ENCODE measurements at places on chromosomes 13 and 19.

GRCh38 chr13:112916296-112916695, 52.7 kb upstream of the MCF2L start:
- DNase-seq, result no peak

DNA sequence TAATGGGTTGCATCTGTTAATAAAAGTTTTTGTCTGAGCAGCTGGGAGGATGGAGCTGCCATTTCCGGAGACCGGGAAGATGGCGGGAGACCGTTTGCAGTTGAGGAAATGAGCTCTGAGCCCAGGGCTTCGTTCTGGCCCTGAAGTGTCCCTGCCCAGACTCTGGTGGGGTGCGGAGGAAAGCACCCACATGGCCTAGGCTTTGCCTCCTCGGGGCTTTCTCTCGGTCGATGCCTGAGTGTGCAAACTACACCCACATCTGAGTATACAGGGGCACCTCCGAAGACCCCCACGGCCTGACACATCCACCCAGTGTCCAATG, 15.6 kb upstream of the NANOS3 start:
- no peak for DNase-seq

GRCh38 chr19:2217591-2217990, 18.5 kb downstream of the PLEKHJ1 start:
- DNase-seq, result no peak

GRCh38 chr13:36907821-36908220, 12.2 kb downstream of the SMAD9 start:
- no peak for DNase-seq

GRCh38 chr13:30872276-30872594, 33.8 kb upstream of the MEDAG start:
- no peak for DNase-seq

DNA sequence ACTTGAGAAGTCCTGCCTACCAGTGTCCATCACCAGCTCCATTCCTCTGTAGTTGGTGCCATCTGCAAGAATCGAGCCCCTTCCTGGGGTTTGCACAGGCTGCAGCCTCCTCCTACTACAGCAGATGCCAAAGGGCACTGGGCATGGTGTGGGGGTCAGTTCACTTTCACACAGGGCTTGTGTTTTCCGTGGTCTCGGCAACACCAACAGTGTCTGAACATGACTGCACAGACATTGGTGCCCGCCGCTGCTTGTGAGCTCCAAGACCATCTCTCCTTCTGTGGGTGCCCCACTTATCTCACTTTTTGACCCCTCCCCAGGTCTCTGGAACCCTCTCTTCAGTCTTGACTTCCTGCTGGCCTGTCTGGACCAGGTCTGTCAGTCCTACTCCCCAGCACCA, 15.2 kb downstream of the ZNF446 start:
- no peak for DNase-seq

- DNase-seq, result no peak
These were observed 26.0 kb downstream of the AP1M1 start for GRCh38 chr19:16223746-16224145.

DNA sequence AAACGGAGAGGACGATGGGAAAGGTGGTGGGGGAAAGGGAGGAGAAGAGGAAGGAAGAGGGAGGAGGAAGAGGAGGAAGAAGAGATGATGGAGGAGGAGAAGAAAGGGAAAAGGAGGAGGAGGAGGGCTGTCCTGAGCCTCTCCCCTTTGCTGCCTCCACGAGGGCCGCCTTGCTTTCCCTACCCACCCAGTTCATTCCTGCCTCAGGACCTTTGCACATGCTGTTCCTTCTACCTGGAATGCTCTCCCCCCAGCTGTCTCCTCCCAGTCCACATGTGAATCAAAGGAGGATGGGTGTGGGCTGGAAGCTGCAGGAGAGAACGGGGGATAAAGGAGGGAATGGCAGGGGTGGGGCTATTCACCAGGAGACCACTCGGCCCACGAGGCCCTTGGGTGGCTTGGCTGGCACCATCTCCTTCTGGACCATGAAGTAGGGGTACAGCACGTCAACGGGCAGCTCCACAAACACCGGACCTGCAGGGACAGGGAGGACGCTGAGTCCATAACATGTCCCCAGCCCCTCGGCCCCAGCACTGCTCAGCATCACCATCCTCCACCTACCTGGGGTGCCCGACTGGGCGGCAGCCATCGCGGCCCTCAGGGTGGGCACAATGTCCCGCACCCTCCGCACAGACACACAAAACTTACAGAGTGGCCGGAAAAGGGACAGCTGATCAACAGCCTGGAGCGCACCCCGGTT, 15.3 kb downstream of the SYDE1 start:
- no peak for DNase-seq

DNA sequence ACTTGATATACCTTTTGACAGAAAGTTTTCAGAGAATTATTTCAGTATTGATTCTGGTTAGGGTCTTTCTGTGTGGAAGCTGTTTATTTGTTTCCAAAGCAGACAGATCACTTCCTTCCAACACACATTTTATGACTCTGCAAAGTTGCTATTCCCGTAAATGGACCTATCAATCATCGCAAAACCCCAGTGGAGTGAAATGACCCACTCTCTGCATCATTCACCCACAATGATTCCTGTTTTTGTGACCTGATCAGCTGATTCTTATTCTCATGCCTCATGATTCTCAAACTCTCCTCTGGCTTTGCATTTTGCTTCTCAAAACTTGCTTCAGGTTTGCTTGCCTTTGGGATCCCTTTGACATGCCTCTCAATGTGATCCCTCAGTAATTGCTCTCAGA, 453.7 kb downstream of the PCDH17 start:
- no peak for DNase-seq

DNA sequence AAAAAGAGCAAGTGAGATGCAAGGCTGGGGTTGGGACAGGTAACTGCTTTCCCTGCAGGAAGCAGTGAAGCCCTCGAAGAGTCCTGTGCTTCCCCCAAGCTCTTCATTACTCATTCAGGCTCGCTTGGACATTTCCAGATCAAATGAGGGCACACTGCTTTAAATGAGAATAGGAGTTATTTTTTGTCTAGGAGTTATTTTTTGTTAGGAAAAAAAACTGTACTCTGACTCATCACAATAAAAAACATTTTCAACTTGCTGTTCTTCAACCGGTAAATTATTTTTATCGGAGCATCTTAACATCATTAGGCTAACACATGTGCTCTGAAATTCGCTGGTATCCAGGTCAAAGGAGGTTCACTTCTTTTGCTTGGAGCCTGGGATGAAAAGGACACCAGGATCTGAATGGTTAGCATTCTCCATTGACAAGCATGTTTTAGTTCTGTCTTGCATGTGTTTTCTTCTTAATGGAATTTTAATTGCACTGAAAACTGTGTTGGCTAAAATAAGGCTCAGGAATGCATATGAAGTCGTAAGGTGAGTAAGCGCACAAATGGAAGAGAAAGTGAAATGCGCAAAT, 80.7 kb upstream of the STK24 start:
- DNase-seq, result no peak

DNA sequence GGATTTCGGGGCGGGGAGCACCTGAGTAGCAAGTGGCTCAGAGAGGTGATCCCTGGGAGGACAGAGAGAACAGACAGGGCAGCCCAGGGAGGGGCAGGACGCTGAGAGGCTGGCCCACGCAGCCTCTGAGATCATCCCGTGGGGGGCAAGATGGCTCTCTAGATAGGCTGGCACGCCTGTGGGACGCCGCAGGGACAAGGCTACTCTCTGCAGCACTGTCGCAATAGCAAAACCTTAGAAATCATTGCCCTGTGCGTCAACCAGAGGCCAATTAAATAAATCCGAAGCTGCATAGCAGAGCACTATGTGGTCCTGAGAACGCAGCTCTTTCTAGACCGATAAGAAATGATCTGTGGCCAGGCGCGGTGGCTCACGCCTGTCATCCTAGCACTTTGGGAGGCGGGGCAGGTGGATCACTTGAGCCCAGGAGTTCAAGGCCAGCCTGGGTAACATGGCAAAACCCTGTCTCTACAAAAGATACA, 5.1 kb downstream of the PEX11G start:
- no peak for DNase-seq

DNA sequence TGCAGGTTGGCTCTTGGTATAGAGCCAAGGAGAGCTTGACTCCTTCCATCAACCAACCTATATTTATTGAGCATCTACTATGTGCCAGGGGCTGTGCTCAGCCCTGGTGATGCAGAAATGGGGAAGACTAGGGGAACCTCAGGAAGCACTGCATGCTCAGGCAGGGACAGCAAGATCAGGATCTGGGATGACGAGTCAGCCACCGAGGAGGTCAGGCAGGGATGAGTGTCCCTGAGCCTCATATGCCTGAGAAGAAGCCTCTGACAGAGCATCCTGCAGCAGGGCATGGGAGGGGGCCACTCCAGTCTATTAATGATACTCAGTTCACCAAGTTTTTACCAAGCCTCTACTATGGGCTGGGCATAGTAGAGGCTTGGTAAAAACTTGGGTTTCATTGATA, 158.1 kb downstream of the KATNAL1 start:
- no peak for DNase-seq

DNA sequence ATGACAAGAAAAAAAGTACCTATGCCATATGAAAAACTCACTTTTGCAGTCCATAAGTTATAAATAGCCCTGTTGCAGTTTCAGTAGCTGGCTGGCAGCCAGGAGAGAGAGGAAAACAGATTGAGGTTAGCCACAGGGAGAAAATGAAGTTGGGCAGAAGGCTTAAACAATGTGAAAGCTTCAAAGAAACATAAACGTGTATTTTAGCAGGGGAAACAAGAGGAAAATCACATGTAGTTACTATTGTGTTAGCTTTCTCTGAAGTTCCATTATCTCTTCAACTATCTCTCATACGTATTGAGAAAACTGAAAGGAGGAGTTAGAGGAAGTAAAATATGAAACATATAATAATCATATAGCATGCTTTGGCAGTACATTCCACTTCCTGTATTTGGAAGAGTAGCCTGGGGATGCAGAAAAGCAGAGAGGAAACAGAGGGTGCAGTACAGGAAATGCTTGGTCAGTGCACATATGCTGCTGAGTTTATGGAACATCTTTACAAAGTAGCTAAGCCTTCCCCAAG, 1551.1 kb downstream of the EFNB2 start:
- DNase-seq, result peak; percentile 1

DNA sequence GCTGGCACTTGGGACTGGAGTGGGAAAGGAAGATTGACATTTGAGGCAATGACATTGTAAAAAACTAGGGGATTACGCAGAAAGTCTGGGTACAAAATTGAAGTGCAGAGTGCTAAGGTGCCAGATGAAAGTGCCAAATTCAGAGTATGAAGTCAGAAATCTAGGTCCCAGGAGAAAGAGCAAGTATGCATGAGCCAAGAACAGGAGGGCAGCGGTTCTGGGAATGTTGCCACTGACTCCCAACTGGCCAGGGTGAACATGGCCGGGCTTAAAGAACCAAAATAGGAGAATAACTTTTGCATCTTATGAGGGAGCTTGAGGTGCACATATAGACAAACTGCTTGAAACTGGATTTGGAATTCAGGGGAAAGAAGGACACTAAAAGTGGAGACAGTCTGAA, 495.8 kb upstream of the KLF12 start:
- no peak for DNase-seq

GRCh38 chr19:1884719-1885334, 469 bp downstream of the ABHD17A start:
- DNase-seq, result no peak

GRCh38 chr19:42122691-42123607, 9.3 kb downstream of the POU2F2 start:
- no peak for DNase-seq

DNA sequence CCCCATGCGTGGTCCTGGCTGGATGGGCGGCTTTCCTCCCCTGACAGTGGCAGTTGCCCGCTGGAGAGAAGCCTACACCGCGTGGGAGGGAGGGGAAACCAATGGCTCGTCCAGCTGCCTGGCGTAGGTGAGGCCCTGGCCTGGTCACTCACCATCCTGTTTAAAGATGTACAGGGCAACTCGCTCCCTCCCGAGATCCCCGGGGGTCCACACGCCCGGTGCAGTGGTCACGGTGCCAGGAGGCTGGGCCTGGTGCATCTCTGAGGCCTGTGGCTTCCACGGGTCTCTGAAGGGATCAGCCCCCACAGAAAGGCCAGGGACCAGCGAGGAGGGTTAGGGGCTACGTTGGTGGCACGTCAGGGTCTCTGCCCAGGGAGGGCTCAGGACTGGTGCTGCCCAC, 156.5 kb downstream of the KDM4B start:
- no peak for DNase-seq

GRCh38 chr13:100721885-100722512, 47.4 kb upstream of the TMTC4 start:
- DNase-seq, result peak; percentile 38

DNA sequence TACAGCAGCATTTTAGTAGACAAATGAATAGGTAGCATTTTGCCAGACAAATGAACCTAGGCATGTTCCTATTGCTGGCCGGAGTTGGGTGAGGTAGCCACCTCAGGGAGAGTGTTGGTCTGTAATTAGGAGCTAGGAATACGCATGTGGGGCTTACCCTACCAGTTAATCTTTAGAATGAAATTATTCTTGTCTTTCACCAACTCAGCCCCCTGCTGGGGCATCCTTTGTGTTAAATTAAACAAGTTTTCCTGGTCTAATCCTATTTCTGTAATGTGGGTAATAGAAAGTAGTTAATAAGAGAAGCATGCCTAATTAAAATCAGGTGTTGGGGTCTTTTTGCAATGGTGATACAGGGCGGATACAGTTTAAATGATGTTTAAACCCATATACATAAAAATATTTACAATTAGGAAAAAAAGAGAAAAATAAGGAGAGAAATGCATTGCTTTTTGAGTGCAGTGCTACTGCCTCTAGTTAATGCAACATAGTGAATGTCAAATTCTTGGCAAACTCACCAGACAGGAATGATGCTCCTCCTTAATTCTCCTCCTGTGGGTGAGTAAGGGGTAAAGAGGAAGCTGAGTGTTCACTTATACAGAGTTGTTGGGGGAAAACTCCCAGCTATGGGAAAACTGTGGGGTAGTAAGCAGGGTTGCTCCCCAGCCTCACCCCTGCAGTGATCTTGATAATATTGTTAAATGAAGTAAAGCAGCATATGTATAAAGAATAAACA, 276.4 kb upstream of the EDNRB start:
- no peak for DNase-seq

DNA sequence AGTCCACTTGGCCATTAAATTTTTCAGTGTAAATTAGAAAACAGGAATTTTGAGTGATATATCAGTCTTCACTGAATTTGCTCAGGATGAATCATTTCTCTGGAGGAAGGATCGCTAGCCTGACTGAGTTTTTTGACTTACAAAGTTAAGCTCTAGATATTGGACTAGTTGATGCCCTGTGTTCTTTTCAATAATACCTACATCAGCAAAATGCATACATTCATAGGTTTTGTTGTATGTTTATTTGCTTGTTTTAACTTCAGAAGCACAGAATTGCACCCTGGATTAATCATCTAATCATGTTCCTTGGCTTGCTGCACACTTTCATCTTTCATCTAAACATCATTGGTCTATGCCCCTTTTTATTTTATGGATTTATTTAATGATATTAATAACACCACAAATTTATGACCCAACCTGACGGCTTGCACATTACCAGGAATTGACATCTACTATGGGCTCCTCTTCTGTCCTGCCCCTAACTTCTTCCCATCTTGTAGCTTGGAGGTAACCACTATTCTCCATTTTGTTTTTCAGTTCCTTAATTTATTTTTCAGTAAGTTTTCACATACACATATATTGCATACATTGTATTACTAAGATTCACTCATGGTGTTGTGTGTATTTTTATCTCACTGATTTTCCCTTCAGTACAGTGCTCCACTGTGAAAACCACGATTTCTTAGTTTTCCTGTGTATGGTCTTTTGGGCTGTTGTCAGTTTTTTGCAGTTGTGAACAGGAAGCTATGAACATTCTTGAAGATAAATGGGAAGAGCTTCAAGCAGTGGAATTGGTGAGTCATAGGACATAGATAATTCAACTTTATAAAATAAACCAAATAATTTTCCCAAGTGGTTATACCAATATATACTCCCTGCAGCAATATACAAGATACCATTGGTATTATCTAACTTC, 23.3 kb downstream of the COMMD6 start:
- DNase-seq, result no peak

- no peak for DNase-seq
These were observed 37.7 kb upstream of the ESD start for GRCh38 chr13:46834657-46835056.
